ENCODE measurements at places on chromosomes 16 and 17. TPM values are rescaled to one million over a fixed set of nuclear protein-coding genes. Genes with fewer than 3 reads are reported as not detected.

- no peak for DNase-seq
Measured at GRCh38 chr17:45367216-45367615, 50.4 kb upstream of the MAP3K14 start.

- DNase-seq: no peak
Measured at GRCh38 chr17:8222380-8222629, 11.9 kb upstream of the AURKB start.

- no peak for DNase-seq
Measured at GRCh38 chr16:89693289-89693731, 6.8 kb downstream of the CDK10 start.

DNA sequence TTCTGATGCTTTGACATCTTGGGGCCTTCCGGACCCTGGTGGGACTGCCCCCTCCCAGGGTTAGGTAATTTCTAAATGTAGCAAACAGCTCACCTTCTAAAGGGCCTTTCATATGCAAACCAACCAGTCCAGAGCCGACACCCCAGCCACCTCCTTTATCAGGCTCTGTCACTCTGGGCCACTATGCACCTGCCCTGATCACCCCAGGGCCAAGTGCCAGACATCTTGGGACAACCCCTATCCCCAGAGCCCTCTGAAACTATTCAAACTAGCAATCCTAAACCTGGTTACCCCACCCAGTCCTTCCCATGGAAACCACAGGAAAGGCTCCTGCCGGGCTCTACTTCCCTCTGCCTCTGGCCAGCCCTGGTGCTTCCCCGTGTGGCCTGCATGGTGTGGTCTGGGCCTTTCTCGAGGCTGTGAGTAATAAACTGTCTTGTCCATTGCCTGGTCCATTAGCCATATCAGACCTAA, 91.2 kb upstream of the TNRC6C start:
- DNase-seq: no peak

DNA sequence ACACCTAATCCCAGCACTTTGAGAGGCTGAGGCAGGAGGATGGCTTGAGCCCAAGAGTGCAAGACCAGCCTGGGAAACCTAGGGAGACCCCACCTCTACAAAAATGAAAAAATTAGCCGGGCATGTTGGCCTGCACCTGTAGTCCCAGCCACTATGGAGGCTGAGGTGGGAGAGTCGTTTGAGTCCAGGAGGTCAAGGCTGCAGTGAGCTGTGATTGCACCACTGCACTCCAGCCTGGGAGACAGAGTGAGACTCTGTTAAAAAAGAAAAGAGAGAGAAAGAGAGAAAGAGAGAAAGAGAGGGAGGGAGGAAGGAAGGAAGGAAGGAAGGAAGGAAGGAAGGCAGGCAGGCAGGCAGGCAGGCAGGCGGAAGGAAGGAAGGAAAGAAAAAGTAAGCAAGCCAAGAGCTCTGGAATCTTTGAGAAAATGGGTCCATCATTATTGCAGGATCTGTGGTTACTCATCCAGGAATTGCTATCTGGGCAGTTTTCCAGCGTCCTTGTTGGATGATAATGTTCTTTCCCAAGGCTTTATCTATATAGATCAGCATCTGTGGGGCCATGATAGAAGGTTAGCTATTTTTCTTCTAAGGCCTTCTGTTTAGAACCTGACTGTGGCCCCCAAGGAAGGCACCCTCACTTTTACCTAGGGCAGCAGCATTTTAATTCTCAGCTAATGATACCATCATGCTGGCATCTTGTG, 533.2 kb upstream of the CDH5 start:
- peak; percentile 96 for DNase-seq

- DNase-seq: no peak
Measured at GRCh38 chr17:63578769-63579111, 22.0 kb upstream of the TACO1 start.

- peak; percentile 38 for DNase-seq
Measured at GRCh38 chr17:57945996-57946797, 9.0 kb downstream of the CUEDC1 start.

CA7 gene
- total RNA-seq: not detected

CA10 gene
- total RNA-seq: not detected

CACNG3 gene
- not detected for total RNA-seq

Data from RPMI7951 (cell line).